Natural killer cell (primary cell): ENCODE measurements at places on chromosomes 6 and 20. TPM values are rescaled to one million over a fixed set of nuclear protein-coding genes. Genes with fewer than 3 reads are reported as not detected.

DNA sequence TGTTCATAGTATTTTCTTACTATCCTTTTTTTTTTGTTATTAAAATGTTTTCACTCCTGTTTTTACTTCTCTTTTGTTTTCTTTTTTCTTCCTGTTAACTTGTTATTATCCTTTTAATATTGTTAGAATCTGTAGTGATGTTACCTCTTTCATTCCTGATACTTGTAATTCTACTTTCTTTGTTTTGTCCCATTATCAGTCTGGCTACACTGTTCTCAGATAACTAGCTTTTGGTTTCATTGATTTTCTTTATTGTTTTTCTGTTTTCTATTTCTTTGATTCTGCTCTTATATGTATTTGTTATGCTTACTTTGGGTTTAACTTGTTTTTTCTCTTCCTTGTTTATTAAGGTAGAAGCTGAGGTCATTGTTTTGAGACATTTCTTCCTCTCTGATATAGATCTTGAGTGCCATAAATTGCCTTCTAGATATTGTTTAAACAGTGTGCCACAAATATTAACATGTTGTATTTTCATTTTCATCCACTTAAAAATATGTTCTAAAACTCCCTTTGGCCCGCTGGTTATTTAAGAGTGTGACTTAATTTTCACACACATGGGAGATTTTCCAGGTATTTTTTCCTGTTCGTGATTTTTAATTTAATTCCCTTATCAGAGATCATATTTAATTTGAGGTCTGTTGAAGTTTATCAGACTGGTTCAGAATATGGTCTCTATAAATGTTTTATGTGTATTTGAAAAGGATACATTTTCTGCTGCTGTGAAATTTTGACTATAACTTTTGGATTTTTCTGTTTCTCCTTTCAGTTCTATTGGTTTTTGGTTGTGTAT, 6.7 kb downstream of the XRN2 start:
- H3K4me1 ChIP-seq: peaks cover 6% of the 10 kb centered on the region
- no peaks in the 10 kb centered on the region for H3K27me3 ChIP-seq
- H3K36me3 ChIP-seq: peaks cover 5% of the 10 kb centered on the region
- DNase-seq: no peak
- no peak overlapping the region for H3K4me3 ChIP-seq
- H3K27ac ChIP-seq: no peak overlapping the region

AGER gene
- total RNA-seq: 22.9 TPM

DNA sequence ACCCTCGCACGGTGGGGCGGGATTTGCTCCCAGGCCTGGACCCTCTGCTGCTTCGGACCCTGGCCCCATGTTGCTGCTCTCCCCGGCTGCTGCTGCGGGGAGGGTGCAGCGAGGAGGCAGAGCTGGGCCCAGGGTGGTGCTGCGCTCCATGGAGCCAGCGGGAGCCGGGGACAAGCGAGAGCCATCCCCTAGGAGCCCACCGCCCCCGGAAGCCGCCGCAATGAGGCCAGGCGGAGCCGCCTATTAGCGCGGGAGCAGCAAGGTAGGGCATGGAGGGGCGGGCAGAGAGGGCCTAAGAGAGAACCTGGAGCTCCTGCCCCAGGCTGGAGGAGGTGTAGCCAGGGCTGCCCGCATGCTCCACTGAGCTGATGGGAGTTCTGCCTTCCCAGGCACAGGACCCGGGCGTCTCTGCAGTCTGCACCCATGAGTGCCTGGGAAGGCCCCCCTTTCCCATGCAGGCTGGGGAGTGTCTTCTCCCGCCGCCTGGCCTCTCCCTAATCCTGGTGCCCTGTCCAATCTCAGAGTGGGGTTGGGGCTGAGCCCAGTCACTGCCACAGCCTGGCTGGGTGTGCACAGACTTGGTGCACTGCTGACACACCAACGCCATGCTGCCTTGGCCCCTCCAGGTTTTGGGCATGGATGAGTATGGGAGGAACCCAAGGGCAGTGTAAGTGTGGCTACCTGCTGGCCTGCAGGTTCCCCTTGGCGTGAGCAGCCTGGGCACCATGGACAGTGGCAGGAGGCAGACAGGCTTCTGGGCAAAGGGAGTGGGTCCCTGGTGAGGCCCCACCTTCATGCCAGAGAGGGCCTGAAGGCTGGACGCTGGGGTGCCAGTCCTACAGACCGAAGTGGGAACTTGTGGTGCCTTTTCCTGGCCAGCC, 360.6 kb upstream of the MAP3K7 start:
- DNase-seq: no peak
- no peaks in the 10 kb centered on the region for H3K4me1 ChIP-seq
- H3K27ac ChIP-seq: no peak overlapping the region
- no peaks in the 10 kb centered on the region for H3K36me3 ChIP-seq
- no peak overlapping the region for H3K4me3 ChIP-seq

GRCh38 chr20:49672096-49672664, 41.5 kb downstream of the B4GALT5 start:
- no peak overlapping the region for H3K4me3 ChIP-seq
- no peaks in the 10 kb centered on the region for H3K36me3 ChIP-seq
- H3K27me3 ChIP-seq: no peaks in the 10 kb centered on the region
- no peak for DNase-seq
- peaks cover 60% of the 10 kb centered on the region for H3K4me1 ChIP-seq
- H3K27ac ChIP-seq: peak overlapping the region; percentile 0

UNC5CL gene
- 2.1 TPM for total RNA-seq

GABBR1 gene
- 10.9 TPM for total RNA-seq

DNA sequence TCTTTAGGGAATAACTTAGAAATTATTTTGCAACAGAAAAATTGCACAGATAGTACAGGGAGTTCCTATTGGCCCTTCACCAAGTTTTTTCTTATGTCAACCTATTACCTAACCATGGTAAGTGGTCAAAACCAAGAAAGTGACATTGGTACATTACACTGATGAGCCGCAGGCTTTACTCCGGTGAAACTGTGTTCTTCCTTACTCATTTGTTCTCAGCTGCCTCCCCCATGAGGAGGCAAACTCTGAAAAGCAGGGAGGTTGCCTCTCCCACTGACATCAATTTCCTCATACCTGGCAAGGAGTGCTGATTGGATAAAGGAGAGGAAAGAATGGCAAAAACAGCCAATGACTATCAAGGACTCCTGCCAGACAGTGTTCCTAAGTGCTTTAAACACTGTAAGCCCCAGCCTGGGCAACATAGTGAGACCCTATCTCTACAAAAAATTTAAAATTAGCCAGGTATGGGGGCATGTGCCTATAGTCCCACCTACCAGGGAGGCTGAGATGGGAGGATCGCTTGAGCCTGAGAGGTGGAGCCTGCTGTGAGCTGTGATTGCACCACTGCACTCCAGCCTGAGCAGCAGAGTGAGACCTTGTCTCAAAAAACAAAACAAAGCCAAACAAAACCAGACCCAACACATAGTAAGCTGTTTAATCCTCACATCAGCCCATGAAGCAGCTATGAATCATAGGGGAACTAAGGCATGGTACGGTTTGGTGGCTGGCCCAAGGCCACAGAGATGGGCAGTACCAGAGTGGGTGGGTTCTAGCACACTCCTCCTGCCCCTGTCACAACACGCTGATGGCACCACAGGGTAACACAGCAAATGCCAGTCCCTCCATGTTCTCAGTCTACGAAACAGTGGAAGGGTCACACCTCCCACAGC, 24.7 kb downstream of the C20orf203 start:
- no peaks in the 10 kb centered on the region for H3K27me3 ChIP-seq
- H3K4me3 ChIP-seq: no peak overlapping the region
- no peak overlapping the region for H3K27ac ChIP-seq
- H3K4me1 ChIP-seq: peaks cover 19% of the 10 kb centered on the region

DNA sequence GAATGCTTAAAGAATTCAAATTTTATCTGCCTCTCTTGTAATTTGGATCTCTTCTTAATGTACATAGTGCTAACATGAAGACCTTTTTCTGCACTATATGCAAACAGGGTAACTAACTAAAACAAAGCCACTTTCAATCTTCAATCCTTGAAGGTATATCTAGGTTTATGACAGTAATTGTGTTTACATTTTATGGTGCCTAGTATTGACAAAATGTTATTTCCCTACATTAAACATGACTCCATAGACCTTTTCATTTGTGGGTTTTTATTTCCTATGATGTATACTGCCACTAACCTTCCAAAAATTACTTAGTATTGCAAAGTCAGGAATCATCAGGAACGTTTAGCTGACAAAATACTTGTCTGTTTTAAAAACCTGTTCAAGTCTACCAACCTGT, 95.9 kb downstream of the B3GAT2 start:
- H3K27me3 ChIP-seq: no peaks in the 10 kb centered on the region
- H3K4me3 ChIP-seq: no peak overlapping the region
- H3K4me1 ChIP-seq: no peaks in the 10 kb centered on the region
- DNase-seq: no peak
- H3K36me3 ChIP-seq: peaks cover 27% of the 10 kb centered on the region
- H3K27ac ChIP-seq: no peak overlapping the region

- H3K36me3 ChIP-seq: peaks cover 59% of the 10 kb centered on the region
- no peak overlapping the region for H3K4me3 ChIP-seq
- no peaks in the 10 kb centered on the region for H3K27me3 ChIP-seq
- DNase-seq: no peak
These were observed 41.0 kb downstream of the SLC9A8 start for GRCh38 chr20:49853640-49854039.

DNA sequence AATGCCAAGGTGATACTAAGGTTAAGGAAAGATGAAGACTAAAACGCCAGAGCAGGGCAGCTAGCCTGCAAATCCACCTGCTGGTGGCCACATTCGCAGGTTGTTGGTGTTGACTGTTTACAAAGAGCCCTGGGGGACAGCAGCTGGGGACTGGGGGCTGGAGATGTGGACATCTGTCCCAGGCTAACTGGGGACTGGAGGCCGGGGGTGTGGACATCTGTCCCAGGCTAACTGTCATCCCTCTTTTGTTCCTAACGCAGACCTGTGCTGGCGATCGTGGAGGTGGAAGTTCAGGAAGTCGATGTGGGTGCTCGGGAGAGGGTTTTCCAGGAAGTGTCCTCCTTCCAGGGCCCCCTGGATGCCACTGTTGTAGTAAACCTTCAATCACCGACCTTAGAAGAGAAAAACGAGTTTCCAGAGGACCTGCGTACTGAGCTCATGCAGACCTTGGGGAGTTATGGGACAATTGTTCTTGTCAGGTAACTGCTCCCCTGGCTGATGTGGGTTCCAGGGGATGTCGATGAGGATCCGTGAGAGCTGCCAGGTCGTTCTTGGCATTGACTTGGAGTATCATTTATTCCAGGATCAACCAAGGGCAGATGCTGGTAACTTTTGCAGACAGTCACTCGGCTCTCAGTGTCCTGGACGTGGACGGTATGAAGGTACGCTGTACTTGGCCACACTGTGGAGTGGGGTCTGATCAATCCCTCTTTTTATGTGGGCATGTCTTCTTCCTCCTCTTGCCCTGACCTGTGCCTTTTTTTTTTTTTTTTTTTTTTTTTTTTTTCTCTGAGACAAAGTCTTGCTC, 87.0 kb downstream of the SERAC1 start:
- peaks cover 3% of the 10 kb centered on the region for H3K4me1 ChIP-seq
- H3K4me3 ChIP-seq: no peak overlapping the region
- no peak for DNase-seq
- no peaks in the 10 kb centered on the region for H3K27me3 ChIP-seq
- no peak overlapping the region for H3K27ac ChIP-seq
- peaks cover 34% of the 10 kb centered on the region for H3K36me3 ChIP-seq

GRCh38 chr6:64013011-64013410, 377.4 kb downstream of the PHF3 start:
- no peak for DNase-seq
- no peak overlapping the region for H3K27ac ChIP-seq
- H3K36me3 ChIP-seq: no peaks in the 10 kb centered on the region
- no peak overlapping the region for H3K4me3 ChIP-seq
- no peaks in the 10 kb centered on the region for H3K4me1 ChIP-seq

DDX43 gene
- not detected for total RNA-seq

- H3K27ac ChIP-seq: no peak overlapping the region
- H3K36me3 ChIP-seq: no peaks in the 10 kb centered on the region
- H3K4me1 ChIP-seq: peaks cover 13% of the 10 kb centered on the region
- no peak for DNase-seq
- H3K27me3 ChIP-seq: no peaks in the 10 kb centered on the region
- H3K4me3 ChIP-seq: no peak overlapping the region
These were observed 1.6 kb upstream of the DSN1 start for GRCh38 chr20:36775196-36775595.

GRCh38 chr6:143169440-143169839, 108.8 kb downstream of the AIG1 start:
- no peaks in the 10 kb centered on the region for H3K4me1 ChIP-seq
- DNase-seq: no peak
- no peak overlapping the region for H3K4me3 ChIP-seq
- H3K36me3 ChIP-seq: no peaks in the 10 kb centered on the region

GRCh38 chr6:112065426-112065986, 11.6 kb downstream of the CCN6 start:
- no peaks in the 10 kb centered on the region for H3K4me1 ChIP-seq
- no peak overlapping the region for H3K4me3 ChIP-seq
- peaks cover 8% of the 10 kb centered on the region for H3K36me3 ChIP-seq
- no peak overlapping the region for H3K27ac ChIP-seq
- H3K27me3 ChIP-seq: peaks cover 2% of the 10 kb centered on the region

DNA sequence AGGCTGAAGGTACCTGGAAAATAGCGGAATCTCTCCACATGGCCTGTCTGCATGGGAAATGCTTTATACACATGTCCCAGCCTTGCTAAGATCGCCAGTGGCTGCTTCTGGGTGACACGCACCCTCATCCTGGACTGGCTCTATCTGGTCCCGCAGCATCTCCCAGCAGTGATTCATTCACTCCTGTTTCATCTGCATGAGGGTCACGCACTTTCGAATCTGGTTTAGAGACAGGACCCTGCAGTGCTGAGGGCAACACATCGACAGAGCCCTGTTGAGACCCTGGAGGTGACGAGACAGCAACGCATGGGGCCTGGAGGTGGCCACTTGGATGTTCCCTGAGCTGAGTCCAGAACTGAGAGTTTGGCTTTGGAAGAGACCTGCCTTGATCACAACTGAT, 136.5 kb downstream of the SMOC2 start:
- H3K4me1 ChIP-seq: no peaks in the 10 kb centered on the region
- DNase-seq: no peak
- no peak overlapping the region for H3K27ac ChIP-seq
- H3K4me3 ChIP-seq: no peak overlapping the region

- no peak overlapping the region for H3K27ac ChIP-seq
- no peaks in the 10 kb centered on the region for H3K4me1 ChIP-seq
- no peaks in the 10 kb centered on the region for H3K36me3 ChIP-seq
- DNase-seq: no peak
- H3K4me3 ChIP-seq: no peak overlapping the region
These were observed 134.5 kb downstream of the RPS12 start for GRCh38 chr6:132948889-132949288.

GRCh38 chr6:90127595-90127994, 169.0 kb downstream of the BACH2 start:
- no peaks in the 10 kb centered on the region for H3K4me1 ChIP-seq
- no peaks in the 10 kb centered on the region for H3K36me3 ChIP-seq
- DNase-seq: peak; percentile 36
- no peak overlapping the region for H3K27ac ChIP-seq
- H3K27me3 ChIP-seq: no peaks in the 10 kb centered on the region

GATA5 gene
- total RNA-seq: not detected

- no peaks in the 10 kb centered on the region for H3K4me1 ChIP-seq
- no peaks in the 10 kb centered on the region for H3K36me3 ChIP-seq
- no peaks in the 10 kb centered on the region for H3K27me3 ChIP-seq
- H3K27ac ChIP-seq: no peak overlapping the region
- DNase-seq: no peak
These were observed 509.3 kb upstream of the CITED2 start for GRCh38 chr6:139883776-139884175.

LIN28B gene
- not detected for total RNA-seq

FGD2 gene
- total RNA-seq: 14.1 TPM
